ENCODE measurements at places on chromosomes 2 and 18.

- DNase-seq: no peak
- no peaks in the 10 kb centered on the region for H3K27me3 ChIP-seq
- H3K27ac ChIP-seq: no peak overlapping the region
- H3K4me3 ChIP-seq: no peak overlapping the region
Measured at GRCh38 chr2:57534358-57534757, 512.2 kb upstream of the VRK2 start.

DNA sequence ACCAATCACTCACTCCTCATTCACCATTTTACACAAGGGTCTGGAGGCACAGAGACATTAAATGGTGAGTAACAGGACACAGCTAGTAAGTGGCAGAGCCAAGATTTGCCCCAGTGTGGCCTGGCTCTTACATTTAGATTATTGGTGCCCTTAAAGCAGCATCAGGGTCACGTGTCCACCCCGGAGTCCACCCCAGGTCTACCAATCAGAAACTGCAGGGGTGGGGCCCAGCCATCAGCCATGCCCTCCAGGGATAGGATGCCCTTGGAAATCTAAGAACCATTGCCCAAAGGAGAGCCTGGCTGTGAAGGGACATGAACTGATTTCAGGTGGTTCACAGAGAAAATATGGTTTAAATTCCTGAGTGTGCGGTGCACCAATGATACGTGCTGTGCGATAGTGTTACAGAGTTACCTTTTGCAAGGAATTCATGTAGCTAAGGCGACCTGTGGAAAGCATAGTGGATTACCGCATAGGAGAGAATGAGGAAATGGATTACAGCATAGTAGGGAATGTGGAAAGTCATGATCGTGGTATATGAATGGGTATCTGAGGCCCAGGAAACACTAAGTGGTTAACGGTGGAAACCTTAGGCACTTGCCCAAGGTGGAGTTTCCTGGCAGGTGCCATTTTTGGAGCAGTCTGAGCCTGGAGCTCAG lies 17.8 kb downstream of the IGFBP5 start:
- no peak for DNase-seq
- H3K27ac ChIP-seq: no peak overlapping the region
- no peaks in the 10 kb centered on the region for H3K4me1 ChIP-seq
- peaks cover 3% of the 10 kb centered on the region for H3K27me3 ChIP-seq

- no peaks in the 10 kb centered on the region for H3K36me3 ChIP-seq
- H3K27me3 ChIP-seq: no peaks in the 10 kb centered on the region
- H3K27ac ChIP-seq: no peak overlapping the region
- no peaks in the 10 kb centered on the region for H3K4me1 ChIP-seq
Measured at GRCh38 chr2:71511776-71512175, 58.4 kb downstream of the DYSF start.

- H3K4me1 ChIP-seq: peaks cover 8% of the 10 kb centered on the region
- no peaks in the 10 kb centered on the region for H3K36me3 ChIP-seq
- H3K27ac ChIP-seq: no peak overlapping the region
- no peak overlapping the region for H3K4me3 ChIP-seq
- no peaks in the 10 kb centered on the region for H3K27me3 ChIP-seq
Measured at GRCh38 chr2:241859436-241860183, 916 bp upstream of the PDCD1 start.

GRCh38 chr18:55376387-55376786 lies 211.6 kb downstream of the TCF4 start:
- DNase-seq: no peak
- H3K4me3 ChIP-seq: no peak overlapping the region
- H3K36me3 ChIP-seq: no peaks in the 10 kb centered on the region
- no peaks in the 10 kb centered on the region for H3K4me1 ChIP-seq

DNA sequence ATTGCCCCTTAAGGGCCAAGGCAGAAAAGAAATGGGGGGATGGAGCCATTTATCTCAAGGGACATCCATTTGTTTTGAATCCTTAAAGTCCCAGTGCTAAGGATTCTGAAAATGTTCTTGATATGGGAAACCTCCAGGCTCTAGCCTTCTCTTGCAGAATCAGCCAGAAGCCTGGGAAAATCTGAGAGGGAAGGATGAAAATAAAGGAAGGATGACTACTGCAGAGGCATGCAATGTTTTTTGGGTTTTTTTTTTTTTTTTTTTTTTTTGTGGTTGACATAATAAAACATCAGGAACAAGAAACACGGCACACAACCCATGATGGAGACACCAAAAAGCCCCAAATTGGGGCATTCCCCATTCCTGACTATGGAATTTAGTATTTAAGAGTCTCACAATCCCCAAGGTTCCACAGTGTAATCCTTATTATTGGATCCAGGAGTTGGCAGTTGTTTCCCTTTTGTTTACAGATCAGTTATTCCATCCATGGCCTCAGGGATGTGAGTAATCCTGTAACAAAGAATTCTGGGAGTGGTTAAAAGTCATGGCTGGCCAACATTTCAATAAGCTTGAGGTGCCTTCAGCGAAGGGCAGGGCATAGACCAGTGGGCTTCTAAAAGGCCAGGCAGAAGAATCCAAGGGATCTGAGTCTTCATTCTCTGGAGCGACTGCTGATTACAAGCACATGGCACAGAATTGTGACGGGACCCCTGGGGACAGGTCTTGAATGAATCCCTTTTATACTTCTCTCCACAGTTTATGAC lies 337.5 kb downstream of the GULP1 start:
- no peak overlapping the region for H3K4me3 ChIP-seq
- H3K27me3 ChIP-seq: no peaks in the 10 kb centered on the region
- H3K36me3 ChIP-seq: no peaks in the 10 kb centered on the region
- DNase-seq: no peak
- H3K27ac ChIP-seq: no peak overlapping the region

GRCh38 chr2:127365211-127365643 lies 22.5 kb downstream of the MAP3K2 start:
- no peak for DNase-seq
- H3K36me3 ChIP-seq: no peaks in the 10 kb centered on the region
- H3K27ac ChIP-seq: no peak overlapping the region
- no peaks in the 10 kb centered on the region for H3K27me3 ChIP-seq
- no peak overlapping the region for H3K4me3 ChIP-seq

- H3K36me3 ChIP-seq: no peaks in the 10 kb centered on the region
- no peak for DNase-seq
- no peaks in the 10 kb centered on the region for H3K27me3 ChIP-seq
Measured at GRCh38 chr2:164066095-164066494, 330.3 kb upstream of the FIGN start.

- peaks cover 2% of the 10 kb centered on the region for H3K4me1 ChIP-seq
- H3K27me3 ChIP-seq: peaks cover 21% of the 10 kb centered on the region
- H3K36me3 ChIP-seq: no peaks in the 10 kb centered on the region
- no peak overlapping the region for H3K4me3 ChIP-seq
Measured at GRCh38 chr18:8366070-8366469, 243.2 kb upstream of the RAB12 start.

DNA sequence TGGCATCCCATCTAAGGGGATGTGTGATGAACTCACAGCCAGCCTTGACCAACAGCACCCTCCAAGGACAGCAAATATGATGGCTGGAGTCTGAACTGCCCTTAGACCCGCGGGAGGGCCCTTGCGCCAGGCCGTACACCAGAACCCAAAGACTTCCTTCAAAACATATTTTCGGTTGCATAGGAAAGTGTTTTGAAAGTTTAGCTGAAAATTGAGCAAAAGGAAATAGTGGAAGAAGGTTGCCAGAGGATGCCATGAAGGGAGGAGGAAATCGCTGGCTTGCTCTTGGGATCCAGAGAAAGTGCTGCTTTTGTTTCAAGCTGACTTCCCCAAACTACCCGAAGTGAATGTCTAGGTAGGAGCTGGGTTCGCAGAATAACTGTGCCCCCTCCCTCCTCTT lies 61.3 kb downstream of the IL1R2 start:
- no peak overlapping the region for H3K27ac ChIP-seq
- H3K4me3 ChIP-seq: no peak overlapping the region
- DNase-seq: no peak

DNA sequence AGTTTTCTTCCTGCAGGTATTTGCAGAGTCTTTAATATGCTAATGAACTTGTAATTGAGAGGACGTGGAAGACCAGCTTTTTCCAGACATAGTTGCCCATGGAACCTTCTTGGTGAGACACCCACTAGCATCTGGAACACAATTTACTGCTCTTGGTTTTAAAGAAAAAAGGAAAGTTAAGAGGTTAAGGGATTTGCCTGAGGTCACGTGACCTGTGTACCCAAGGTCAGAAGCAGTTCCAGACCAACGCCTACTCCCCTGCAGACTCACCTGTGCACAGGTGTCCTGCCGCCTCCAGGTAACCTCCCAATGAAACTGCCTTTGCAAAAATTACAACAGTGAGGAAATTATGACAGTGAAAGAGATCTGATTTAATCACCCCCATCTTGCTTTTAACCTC lies 172.7 kb downstream of the ANAPC1 start:
- no peak overlapping the region for H3K27ac ChIP-seq
- H3K4me1 ChIP-seq: peaks cover 10% of the 10 kb centered on the region
- no peak overlapping the region for H3K4me3 ChIP-seq
- H3K27me3 ChIP-seq: no peaks in the 10 kb centered on the region

DNA sequence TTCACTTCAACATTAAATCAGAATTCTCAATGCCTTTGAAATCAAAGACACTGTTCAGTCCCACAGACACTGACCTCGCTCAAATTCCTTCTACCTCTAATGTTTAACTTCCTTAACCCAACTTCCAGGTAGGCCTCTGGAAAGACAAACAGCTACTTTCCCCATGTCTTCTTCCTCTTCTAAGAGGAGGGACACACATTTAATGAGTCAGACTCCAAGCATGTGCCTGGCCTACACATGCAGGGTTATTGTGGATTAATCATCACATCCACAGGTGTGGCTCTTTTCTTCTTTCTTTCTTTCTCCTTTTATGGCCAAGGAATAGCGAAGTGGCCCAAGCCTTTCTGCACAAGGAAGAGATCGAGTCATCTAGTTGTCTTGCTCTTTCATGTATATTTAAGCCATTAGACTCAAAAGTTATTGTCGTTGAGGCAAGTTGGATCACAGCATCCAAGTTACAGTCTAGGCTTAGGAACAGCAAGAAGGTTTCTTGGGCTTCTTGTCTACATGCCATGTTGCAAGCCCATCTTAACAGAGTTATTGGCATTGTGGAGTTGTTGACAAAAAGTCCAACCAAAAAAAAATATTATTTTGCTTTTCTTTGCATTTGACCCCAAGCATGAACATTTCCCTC lies 387.8 kb downstream of the IRS1 start:
- no peaks in the 10 kb centered on the region for H3K4me1 ChIP-seq
- no peaks in the 10 kb centered on the region for H3K27me3 ChIP-seq

- H3K36me3 ChIP-seq: no peaks in the 10 kb centered on the region
- H3K27ac ChIP-seq: no peak overlapping the region
- no peak for DNase-seq
- no peaks in the 10 kb centered on the region for H3K4me1 ChIP-seq
- H3K4me3 ChIP-seq: no peak overlapping the region
- 0 out of 2 replicates have a peak, but pooled peaks cover 3% of the 10 kb centered on the region for H3K27me3 ChIP-seq
Measured at GRCh38 chr18:75362435-75362834, 65.1 kb downstream of the SMIM21 start.

DNA sequence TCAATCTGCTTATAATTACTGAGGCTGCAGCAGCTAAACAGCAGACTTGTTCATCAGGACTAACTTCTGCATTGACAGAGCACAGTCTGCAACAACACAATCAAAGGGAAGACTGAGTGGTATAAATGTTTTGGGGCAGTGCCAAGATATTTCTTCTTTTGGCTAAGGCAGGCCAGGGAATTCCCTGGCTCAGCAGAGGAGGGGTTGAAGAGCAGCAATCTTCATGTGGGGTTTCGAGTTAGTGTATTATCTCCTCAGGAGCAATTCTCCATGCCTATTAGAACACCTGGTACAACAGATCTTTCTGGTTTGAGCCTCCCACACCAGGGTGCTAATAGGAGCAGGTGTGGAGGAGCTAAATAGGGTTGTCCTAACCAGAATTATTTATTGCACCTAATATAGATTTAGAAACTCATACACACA lies 103.0 kb upstream of the STK17B start:
- peaks cover 6% of the 10 kb centered on the region for H3K4me1 ChIP-seq
- H3K4me3 ChIP-seq: no peak overlapping the region
- no peaks in the 10 kb centered on the region for H3K36me3 ChIP-seq
- no peak for DNase-seq
- no peak overlapping the region for H3K27ac ChIP-seq

- no peak overlapping the region for H3K4me3 ChIP-seq
- no peaks in the 10 kb centered on the region for H3K27me3 ChIP-seq
- H3K36me3 ChIP-seq: no peaks in the 10 kb centered on the region
- H3K4me1 ChIP-seq: no peaks in the 10 kb centered on the region
Measured at GRCh38 chr2:196441527-196441926, 198.0 kb upstream of the CCDC150 start.

GRCh38 chr2:240873805-240874714 lies 5.4 kb downstream of the AGXT start:
- no peaks in the 10 kb centered on the region for H3K36me3 ChIP-seq
- DNase-seq: no peak
- no peaks in the 10 kb centered on the region for H3K4me1 ChIP-seq
- no peak overlapping the region for H3K27ac ChIP-seq

DNA sequence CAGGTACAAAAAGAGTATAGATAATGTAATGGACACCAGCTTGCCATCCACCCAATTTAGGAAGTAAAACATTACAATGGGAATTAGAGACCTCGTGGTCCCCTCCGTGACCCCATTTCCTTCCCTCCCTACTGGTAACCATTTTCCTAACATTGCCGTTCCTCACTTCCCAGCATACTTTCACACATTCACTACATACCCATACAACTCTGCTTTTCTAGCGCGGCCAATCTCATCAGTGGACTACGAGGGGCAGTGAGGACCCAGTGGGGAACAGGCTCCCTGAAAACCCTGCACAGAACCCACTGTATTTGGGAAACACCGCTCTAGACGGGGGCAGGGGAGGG lies 1.1 kb downstream of the ENOSF1 start:
- no peaks in the 10 kb centered on the region for H3K36me3 ChIP-seq
- peaks cover 7% of the 10 kb centered on the region for H3K4me1 ChIP-seq
- peak overlapping the region; percentile 83 for H3K4me3 ChIP-seq
- H3K27ac ChIP-seq: peak overlapping the region; percentile 96
- DNase-seq: no peak
- H3K27me3 ChIP-seq: no peaks in the 10 kb centered on the region

- no peak overlapping the region for H3K4me3 ChIP-seq
- no peaks in the 10 kb centered on the region for H3K36me3 ChIP-seq
- DNase-seq: peak; percentile 58
- H3K27me3 ChIP-seq: no peaks in the 10 kb centered on the region
- no peaks in the 10 kb centered on the region for H3K4me1 ChIP-seq
Measured at GRCh38 chr18:45621061-45621511, 5.8 kb downstream of the SLC14A2 start.

DNA sequence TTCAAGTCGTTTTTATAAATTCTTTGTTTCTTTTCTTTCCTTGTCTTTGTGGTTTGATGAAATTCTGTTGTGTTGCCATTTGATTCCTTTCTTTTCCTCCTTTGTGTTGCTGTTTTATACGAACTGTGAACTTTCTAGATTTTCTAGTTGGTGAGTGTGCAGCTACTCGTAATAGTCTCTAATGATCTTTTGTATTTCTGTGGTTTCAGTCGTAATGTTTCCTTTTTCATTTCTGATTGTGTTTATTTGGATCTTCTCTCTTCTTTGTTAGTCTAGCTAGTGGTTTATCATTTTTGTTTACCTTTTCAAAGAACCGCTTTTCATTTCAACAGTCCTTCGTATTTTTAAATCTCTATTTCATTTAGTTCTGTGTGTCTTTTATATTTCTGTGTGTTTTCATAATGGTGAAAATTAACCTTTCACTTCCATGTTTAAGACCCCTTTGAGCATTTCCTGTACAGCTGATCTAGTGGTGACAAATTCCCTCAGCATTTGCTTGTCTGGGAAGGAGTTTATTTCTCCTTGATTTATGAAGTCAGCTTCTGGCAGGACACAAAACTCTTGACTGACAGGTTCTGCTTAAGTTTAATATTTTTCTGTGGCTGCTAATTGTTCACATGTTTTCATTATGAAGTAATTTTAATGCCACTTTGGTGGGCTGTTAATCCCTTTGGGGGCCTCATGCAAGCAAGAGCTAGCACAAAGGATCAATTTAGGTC lies 16.2 kb upstream of the MALT1 start:
- no peak overlapping the region for H3K27ac ChIP-seq
- no peaks in the 10 kb centered on the region for H3K27me3 ChIP-seq
- DNase-seq: no peak
- H3K36me3 ChIP-seq: no peaks in the 10 kb centered on the region

Data from Panc1 (cell line).